NCI-H1694 treated with DMSO at 0.1 percent for 48 hours (cell line): ENCODE measurements at places on chromosomes 5 and 9.

GRCh38 chr9:124939944-124940343, 939 bp downstream of the GOLGA1 start:
- DNase-seq, result no peak

- DNase-seq, result no peak
Observed at GRCh38 chr9:21672761-21673160, 129.7 kb upstream of the MTAP start.

GRCh38 chr5:93620487-93621326, 37.7 kb downstream of the NR2F1 start:
- DNase-seq, result peak; percentile 55

DNA sequence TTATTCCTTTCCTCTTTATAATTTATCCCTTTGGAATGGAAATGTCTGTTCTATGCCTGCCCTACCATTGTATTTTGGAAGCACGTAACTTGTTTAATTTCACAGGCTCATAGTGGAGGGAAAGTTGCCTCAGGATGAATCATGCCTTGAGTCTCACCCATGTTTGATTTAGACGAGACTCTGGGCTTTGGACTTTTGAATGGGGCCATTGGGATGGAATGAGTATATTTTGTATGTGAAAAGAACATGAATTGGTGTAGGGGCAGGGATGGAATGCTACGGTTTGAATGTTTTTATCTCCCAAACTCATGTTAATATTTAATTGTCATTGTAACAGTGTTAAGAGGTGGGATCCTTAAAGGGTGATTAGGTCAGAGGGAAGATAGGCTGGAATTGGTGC, 10.3 kb downstream of the FBXW5 start:
- no peak for DNase-seq

DNA sequence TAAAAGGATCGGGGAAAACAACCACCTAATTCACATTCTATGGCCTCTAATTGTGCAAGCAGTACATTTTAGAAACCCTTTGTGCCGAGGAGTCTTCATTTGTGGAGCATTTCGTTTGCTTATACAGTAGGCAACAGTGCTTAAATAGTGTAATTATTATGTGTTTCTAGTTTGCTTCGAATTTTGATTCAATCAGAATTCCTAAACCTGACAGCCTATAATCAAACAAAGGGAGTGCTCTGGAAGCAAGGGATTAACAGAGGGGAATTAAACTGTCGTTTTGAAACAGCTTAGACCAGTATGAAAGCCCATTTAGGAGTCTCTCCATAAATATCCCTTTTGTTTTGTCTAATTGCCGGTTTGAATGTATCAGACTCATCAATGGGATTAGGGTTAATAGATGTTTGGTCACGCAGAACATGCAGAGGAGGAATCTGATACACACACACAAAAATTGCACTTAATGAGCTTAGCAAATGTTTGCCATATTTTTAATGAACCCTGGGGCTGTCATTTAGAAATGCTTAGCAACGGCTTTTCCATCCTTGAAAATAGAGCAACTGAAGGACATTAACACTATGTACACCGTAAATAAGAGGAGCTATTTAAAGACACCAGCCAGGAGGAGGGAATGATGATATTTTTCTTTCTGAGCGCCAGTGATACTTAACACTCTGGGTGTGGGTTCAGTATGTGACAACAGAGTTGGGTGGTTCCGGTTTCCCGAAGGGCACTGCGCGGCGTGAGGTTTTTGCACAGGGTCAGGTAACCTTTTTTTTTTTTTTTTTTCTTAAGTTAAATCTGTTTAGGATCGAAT, 404.7 kb downstream of the TLE4 start:
- DNase-seq, result no peak
